ELF-1 (cell line): ENCODE measurements at places on chromosomes 2 and 18.
A peak's percentile ranks its signal among the peaks of the same experiment; 100 is the strongest.

- no peak for DNase-seq
These were observed 14.2 kb upstream of the ANKRD44 start for GRCh38 chr2:197324801-197325200.

DNA sequence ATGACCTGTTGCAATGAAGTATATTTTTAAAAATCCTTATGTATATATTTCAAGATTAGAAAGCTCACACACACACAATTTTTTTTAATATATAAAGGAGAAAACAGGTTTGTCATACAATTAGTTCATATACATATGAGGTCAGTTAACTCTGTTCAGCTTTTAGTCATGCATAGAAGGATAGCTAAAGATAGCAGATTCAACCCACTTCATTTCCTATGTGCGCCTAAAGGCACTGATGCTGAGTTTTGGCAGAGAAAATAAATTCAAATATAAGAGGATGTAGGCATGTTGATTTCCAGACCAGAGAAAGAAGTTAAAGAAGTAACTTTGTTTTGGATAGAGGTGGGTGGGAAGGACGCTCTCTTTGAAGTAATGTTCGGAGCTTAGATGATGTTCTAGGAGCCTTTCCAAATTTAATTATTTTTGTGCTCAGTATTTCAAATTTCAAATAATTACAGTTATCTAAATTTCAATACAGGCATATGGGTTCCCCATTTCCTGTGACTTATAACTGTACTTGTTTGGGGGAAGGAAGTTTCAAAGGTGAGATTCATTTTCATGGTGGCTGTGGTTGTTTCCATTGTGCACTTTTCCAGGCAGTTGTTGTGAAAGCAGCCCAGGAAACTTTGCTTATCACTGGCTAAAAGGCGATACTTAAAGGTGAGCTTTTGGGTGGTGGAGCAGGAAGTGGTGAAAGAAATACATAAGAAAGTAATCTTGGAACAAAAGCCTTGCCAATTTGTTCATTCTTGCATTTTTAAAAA lies 523.4 kb upstream of the FANCL start:
- DNase-seq: no peak

GRCh38 chr18:65990944-65991708 lies 240.3 kb downstream of the CDH7 start:
- no peak for DNase-seq

DNA sequence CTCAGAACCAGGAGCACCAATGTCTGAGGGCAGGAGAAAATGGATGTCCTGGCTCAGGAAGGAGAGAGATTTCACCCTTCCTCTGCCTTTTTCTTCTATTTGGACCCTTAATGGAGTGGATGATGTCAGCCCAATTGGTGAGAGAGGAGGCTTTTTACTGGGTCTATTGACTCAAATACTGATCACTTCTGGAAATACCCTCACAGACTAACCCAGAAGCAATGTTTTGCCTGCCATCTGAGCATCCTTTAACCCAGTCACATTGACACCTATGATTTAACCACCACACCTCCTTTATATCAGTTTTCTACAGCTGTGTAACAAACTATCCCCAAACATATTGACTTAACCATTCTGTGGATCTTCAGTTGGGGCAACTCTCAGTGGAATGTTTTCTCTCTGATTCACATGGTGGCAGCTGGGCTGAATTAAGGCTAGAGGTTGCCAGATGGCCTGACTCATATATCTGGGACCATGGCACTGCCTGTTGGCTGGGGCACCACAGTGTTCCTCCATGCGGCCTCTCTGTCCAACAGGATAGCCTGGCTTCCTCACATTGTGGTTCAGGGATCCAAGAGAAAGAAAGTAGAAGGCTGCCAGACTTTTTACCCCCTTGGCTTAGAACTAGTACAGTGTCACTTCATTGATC lies 18.2 kb upstream of the MBOAT2 start:
- no peak for DNase-seq

DNA sequence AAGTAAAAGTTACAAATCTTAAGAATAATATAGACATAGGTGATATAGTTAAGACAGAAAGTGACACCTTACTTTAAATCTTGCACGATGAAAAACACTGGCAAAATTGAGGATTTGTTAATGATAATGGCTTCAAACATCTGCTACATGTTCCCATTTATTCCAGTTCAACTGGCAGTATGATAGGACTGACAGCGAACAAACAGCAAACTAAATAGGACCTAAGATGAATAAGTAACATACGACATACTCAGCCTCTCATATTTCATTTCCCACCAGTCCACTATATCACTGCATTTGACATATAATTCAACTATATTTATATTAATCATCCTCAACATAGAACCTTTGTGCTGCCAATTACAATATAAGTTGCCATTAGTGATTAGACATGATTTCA lies 36.3 kb downstream of the ACVR1C start:
- no peak for DNase-seq

DNA sequence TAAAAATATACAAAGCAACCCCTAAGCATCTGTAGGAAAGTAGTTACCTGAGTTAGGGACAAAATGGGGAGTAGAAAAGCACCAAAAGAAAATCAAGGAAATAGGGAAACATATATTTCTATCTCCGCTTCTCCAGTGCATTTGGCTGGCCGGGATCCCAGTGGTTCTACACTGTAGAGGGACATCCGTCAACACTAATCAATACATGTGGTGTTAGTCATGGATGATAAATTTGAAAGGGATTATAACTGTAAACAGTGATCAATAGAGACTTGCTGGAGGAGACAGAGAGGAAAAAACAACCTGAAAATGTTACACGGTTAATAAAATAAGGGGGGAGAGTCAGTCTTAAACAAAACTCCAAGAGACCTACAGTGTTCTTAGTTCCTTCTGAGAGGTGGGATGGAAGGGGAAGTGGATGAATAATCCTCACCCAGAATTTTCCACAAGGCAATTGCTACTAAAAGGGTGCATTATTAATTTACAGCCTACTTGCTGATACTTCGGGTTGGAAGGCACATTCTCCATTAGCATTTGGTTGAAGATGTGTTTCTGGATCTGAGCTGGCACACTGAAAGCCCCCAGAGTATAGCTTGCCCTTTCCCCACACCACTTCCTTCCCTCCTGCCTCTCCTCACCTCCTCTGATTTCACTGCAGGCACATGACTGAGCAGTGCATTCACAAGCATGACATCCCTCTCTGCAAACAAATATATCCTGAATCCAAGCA lies 530.0 kb downstream of the BCL11A start:
- no peak for DNase-seq

DNA sequence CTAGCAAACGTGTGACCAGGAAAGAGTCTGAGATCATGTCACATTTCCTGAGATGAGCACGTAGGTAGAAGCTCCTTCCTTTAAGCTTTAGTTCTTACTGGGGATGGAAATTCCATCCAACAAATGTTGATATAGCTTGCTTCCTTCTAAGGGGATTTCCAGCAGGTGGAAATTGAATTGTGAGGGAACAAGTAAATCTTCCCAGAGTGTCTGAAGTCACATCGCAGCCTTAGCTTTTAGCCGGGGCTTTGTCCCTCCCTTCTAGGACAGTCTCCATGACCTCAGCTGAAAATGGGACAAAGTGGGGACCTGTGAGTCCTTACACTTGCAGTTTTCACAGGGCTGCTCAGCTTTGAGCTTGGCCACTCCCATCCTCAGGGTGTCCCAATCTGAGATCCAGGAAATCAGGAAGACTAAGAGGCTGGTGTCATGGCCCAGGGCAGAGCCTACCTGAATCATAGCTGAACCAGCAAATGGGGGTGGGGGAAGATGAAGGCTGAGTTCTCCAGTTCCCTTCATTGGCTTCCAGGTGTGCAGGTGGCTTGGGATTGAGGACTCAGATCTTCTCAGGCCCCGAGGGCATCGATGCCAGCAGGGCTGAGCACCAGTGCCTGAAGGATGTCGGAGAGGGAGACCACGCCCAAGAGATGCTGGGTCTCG lies 8.3 kb downstream of the PRKAG3 start:
- no peak for DNase-seq

DNA sequence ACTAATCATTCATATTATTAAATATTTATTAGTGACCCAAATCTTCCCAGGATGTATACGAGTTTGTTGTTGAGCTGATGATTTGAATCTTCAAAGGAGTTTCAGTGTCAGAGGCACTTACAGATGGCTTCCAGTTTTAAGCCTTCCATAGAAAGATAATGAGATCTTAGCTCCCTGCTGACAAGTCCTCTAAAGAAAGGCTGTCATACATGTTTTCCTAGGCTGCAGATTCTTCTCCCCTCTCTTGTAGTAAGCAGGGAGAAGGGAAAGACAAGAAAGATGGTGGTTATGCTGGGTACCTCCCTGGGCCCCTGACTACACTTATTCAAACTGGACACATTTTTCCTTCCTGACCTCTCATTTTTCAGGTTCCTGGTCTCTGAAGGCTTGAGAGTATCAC lies 8.1 kb upstream of the GAREM1 start:
- DNase-seq: no peak

GRCh38 chr2:149180226-149180875 lies 141.9 kb downstream of the LYPD6B start:
- peak; percentile 55 for DNase-seq

DNA sequence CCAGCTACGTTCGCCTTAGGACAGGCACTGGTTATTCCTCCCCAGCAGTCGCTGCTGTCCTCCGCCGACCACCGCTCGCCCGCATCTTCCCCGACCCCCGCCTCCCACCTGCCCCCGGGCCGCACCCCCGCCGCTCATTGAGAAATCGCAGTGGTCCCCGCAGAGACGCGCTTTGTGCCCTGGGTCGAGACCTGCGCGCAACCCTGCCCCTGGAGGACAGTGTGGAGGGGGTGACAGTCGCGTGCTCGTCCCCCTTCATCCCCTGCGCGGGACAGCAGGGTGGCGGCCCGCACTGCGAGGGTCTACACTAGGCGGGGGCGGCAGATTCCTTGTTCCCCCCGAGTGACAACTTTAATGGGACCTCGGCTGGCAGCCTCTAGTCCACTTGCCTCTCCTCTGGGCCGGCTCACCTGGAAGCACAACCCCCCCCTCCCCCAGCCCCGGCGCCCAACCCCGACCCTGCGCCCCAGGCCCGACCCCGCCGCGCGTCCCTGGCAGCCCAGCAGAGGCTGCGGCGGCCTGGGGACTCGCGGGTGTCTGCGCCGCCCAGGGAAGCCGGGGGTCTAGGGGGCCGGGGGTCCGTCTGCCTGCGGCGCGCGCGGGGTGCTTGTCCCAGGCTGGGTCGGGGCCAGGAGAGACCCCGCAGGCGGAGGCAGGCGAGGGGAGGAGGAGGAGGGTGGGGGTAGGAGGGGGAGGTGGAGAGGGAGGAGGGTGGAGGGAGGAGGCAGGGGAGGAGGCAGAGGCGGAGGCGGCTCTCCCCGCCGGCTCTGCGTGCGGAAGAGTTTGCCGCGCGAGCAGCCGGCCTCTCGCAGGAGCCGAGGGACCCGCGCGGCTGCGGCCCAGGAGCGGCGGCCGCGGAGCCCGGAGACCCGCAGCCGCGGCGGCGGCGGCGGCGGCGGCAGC lies at the start of gene NPAS2:
TSS of gene NPAS2 (plus strand) at position 770 of the 903 bp plus-strand sequence. CDS start 84,616 bp downstream, outside the sequence.
- DNase-seq: peak; percentile 5

DNA sequence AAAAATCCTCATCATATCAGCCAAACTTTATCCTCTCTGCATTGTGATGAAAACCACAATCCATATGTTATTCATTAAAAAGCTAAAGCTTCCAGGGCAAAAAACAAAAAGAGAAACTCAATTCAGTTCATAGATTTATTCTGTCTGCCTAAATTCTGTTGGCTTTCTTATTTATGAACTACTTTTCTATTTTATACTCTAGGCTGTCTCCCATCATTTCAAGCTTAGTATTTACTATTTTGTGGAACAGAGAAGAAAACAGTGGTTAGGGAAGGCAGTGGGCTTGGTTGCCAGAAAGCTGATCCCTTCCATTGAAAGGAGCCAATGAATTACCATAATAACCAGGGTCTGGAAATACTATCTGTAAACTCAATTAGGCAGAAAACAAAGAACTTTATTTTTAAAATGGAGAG lies 71.8 kb downstream of the RAPH1 start:
- DNase-seq: no peak

GRCh38 chr2:65727381-65727780 lies 295.0 kb upstream of the SPRED2 start:
- no peak for DNase-seq

DNA sequence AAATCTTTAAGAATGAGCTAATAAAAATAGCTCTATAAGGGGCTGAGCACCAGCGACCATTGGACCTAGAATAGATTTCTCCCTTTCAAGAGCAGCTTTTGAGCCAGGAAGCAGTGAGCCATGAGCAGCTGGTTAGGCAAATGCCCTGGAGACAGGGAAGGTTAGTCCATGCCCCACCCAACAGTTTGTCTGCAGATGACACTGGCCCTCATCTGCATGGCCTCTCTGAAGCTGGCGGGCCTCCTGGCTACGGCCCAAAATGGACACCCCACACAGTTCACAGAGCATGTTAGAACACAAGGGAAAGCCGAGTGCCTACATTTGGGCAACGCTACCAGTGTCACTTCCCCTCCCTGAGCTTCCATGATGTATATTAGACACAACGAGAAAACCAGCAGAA lies 201.1 kb downstream of the MGAT5 start:
- no peak for DNase-seq
